Thoracic aorta (tissue), 2 donors: ENCODE measurements at places on chromosomes 7 and 10. TPM values are rescaled to one million over a fixed set of nuclear protein-coding genes. Genes with fewer than 3 reads are reported as not detected.

Gene ERLIN1
- 9.3 TPM for total RNA-seq

DNA sequence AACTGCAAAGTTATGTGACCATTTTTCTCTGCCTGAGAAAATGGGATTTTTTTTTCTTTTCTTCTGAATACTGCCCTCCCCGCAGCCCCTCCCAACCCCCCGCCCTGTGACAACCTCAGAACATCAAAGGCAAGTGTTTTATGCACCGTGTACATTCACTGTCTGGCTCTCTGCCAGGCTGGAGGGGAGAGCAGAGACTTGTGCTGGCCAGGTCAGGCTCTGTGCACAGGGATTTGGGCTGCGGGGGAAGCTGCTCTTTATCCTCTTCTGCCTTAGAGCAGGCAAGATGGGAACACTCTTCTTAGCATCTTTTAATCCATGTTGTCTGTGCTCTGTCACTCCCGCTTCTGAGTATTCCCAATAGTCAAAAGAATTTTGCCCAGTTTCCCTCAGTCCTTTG, 195.1 kb downstream of the CCSER2 start:
- no peak for DNase-seq

Gene TDRD1
- 0.41 TPM for total RNA-seq

Gene KIAA1549
- total RNA-seq = 0.95 TPM

DNA sequence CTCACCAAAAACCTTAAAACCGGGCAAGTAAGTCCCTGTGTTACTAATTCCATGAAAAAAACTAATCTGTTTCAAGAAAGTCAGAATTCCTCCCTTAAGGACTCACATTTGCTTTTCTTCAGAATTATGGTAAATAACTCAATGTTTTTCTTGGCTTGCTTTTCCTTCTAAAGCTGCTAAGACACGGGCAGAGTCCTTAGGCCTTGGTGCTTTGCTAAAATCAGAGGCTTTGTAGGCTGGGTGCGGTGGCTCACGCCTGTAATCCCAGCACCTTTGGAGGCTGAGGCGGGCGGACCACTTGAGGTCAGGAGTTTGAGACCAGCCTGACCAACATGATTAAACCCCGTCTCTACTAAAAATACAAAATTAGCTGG, 32.0 kb downstream of the GNA12 start:
- no peak for DNase-seq

- DNase-seq = no peak
Observed at GRCh38 chr10:27746397-27747095, 927 bp upstream of the MKX start.
